HT1080 (cell line): ENCODE measurements at places on chromosomes 5 and 9. TPM values are rescaled to one million over a fixed set of nuclear protein-coding genes. Genes with fewer than 3 reads are reported as not detected.
A peak's percentile ranks its signal among the peaks of the same experiment; 100 is the strongest.

- DNase-seq, result no peak
These were observed 241.8 kb downstream of the GAS1 start for GRCh38 chr9:86705490-86705889.

Gene RAD50
- 10.8 and 12.1 TPM in 2 replicates for total RNA-seq

GRCh38 chr5:5183933-5184332 lies 43.8 kb downstream of the ADAMTS16 start:
- no peak for DNase-seq

Gene BNIP1
- total RNA-seq, result 39.7 and 45.4 TPM in 2 replicates

DNA sequence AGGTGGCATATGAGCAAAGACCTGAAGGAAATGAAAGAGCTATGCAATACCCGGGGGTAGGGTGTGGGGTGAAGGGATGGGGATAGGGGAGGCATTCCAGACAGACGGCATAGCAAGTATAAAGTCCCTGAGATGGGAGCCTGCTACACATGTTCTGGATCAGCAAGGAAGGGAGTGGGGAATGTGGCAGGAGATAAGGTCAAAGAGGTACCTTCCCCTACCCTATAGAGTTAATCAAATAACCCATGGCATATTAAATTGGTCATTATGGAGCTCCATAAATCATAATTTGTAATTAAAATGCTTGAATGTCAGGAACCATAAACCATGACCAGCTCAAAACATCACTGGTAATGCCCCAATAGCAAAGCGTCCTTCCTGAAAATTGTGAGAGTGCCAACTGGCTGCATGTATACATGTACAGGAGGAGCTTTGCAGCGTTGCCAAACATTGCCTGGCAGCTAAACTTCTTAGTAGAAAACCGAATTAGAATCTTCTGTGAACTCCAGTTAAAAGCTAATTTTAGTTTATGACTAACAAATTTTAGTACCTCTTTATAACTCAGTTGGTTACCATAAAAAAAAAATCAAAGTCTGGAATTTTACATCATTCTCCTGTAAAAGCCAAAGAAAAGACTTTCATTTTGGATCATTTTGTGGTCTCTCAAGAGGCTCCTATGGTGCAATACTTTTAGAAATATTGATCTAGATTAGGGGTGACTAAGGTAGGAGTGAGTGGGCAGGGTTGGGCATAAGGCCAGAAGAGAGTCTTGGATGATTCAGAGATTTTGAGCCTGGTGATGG lies 4.7 kb downstream of the DNAI1 start:
- peak; percentile 80 for DNase-seq

Gene IL5
- total RNA-seq, result not detected in 2 replicates

GRCh38 chr5:144017119-144017518 lies 153.3 kb downstream of the YIPF5 start:
- no peak for DNase-seq

GRCh38 chr5:157371655-157372471 lies 88.2 kb upstream of the NIPAL4 start:
- DNase-seq, result no peak

Gene ITK
- not detected in 2 replicates for total RNA-seq

GRCh38 chr5:67299231-67299735 lies 102.7 kb upstream of the CD180 start:
- DNase-seq, result no peak

DNA sequence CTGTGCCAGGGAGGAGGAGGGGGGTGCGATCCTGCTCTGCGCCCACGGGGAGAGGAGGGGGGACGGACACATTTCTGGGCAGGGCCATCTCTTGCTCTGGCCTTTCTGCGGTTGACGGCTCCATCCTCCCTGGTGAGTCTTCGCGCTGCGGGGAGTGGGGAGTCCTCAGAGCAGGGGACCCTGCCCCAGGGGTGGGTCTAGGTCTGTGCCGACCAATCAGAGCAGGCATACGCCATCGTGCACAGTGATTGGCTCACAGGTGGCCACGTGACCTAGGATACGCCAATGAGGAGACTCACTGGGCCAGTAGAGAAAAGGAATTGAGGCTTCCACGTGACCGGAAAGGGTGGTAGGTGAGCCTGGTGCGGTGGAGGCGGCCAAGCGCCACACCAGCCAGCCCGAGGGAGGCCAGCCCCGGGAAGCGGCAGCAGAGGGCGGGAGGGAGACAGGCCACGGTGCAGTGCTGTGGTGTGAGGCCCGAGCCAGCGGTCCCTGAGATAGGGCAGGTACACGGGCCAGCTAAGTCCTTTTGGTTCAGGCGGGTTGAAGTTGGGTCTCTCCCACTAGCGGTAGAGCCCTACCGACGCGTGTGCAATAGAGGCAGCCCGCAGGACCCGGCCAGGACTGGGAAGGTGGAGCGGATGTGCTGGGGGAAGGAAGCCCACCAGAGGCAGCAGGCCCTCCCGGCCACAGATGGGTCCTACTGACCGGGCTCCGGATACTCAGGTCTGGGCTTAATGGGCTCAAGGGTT lies 65.2 kb upstream of the RNF130 start:
- DNase-seq, result no peak

DNA sequence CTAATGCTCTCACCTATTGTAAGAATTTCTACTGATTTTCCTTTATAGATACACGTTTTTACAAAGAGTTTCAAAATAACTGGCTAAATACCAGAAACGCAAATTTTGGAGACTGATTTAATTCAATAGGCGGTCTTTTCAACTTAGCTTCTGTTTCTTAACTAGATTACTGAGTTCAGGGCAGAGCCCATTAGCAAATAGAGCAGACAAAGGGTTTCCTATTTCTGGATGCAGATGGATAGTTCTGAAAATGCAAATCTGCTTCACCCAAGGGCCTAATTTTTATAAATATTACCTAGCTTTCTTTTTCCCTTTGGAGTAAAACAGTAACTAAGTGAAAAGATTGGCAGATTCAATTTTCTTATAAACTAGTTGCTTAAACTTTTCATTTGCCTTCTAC lies 13.6 kb upstream of the KIAA1958 start:
- DNase-seq, result no peak

Gene F2R
- total RNA-seq, result 13.2 and 18.6 TPM in 2 replicates

DNA sequence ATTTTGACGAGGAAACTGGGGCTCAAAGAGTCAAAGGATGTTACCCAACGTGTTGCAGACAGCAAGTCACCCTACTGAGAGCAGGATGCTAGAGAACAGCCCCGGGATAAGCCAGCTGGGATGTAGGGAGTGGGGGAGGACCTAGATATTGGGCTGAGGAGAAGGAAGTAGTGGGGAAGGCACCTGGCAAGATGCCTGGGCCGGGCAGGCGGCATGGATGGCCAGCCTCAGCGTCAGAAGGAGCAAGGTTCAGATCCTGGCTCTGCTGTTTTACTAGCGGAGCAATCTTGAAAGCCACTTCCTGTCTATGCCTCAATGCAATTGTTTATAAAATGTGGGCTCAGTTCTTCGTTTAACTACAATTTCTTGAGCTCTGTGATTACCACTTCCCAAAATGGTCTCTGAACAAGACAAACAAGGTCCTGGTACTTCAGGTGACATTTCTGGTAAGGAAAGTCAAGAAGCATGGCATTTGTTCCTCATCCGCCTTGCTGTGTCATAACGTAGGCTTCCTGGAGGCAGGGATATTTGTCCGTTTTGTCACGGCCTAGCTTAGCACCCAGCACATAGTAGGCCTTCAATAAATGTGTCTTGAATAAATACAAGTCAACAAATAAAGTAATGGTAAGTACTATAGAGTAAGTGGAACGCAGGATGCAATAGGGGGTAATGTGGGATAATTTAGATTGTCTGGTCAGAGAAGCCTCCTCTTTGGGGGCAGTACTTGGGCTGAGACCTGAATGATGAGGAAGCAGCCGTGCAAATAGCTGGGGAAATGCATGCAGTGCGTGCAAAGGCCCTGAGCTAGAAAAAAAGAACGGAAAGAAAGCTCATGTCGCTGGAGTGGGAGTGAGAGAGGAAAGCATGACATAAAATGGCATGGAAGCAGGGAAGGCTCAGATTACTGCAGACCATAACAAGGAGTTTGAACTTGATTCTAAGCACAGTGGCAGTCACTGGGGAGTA lies 70.5 kb downstream of the SMIM23 start:
- peak; percentile 32 for DNase-seq

Gene PCDHGC3
- 36.5 and 44.6 TPM in 2 replicates for total RNA-seq

DNA sequence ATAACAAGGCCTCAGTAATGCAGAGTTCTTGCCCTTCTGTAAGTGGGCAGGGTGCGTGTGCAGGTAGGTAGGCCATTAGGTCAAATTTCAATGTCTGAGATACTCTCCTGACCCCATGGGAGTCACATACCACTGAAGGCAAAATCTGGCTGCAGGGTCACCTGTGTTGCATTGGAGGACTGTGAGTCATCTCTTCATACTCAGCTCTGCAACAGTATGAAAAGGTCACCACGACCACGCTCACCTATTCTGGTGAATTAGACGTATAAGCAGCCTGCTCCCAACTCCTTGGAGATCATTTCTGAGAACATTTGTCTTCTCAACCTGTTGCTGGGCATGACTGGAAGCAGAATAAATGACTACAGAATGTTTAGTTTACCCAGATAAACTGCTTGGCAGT lies 599.8 kb downstream of the PDE4D start:
- no peak for DNase-seq

GRCh38 chr9:124522121-124523098 lies 15.2 kb upstream of the NR5A1 start:
- DNase-seq, result peak; percentile 42

Gene FUT7
- not detected in 2 replicates for total RNA-seq

DNA sequence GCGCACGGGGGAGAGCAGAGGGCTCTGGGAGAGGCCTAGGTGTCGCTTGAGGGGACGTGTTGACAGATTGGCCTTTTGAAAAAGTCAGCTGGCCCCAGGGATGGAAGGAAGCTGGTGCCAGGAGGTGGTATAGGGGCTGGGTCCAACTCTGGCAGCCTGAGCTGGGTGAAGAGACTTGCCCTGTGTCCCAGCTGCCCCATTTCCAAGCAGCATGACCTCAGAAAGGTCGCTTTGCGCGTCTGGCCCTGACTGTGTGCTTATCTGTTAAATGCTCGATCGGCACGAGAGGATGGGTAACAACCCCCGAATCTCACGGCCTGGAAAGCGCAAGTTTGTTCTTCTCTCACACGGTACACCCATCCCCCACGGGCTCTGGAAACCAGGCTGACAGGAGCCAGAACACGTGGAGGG lies 31.2 kb upstream of the LAMC3 start:
- DNase-seq, result no peak

DNA sequence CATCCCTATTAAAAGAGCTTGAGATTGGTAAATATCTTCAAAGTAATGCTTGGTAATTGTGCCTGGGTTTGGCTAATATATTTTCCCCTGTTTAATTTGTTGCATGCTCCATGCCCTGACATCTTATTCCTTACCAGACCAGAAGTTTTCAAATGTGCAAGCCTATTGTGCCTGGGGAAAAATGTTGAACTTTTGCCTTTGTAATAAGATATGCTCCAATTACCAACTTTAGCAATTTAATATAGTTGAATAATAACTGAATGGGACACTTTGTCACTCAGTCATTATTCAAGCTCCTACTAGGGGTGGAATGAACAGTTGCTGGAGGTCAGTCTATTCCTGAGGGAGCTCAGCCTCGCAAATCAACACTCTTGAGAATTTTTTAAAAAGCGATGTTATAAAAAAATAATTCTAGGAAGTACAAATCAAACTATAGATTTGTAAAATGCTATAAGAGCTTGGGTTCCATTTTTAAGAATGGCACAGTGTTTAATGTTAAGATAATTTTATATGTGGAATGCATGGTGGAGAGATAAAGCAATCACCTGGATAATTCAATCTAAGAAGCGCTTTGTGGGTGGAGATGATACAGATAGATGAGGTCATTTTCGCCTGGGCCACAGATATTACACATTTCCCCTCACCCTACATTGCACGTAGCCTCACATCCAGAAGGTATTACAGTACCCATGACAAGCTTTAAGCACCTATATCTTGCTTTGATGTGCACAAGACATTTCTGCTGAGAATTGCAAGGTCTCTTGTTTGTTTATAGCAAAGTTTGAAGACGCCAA lies 231.8 kb downstream of the PIK3R1 start:
- DNase-seq, result no peak

Gene CD74
- total RNA-seq, result 0.17 and 1.2 TPM in 2 replicates

DNA sequence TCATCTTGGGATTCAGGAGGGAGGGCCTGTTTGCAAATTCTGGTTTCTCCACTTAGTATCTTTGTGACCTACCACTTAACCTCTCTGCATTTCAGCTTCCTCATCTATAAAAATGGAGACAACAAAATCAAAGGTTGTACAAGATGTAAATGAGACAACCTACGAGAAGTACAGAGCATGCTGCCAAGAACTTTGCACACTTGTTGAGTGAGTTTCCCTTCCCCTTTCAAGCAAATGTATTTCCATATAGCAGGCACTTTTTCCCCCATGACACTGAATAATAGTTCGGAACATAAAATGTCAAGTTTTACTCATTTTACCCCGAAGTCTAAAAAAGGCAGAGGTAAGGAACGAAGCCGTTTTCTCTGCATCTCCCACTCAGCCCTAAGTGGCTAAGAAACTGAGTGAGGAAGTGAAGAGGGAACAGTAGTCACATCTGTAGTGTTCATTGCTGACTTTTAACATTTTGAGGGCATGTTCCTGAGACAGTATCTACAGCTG lies 159.0 kb downstream of the TLE1 start:
- no peak for DNase-seq

Gene ZNF366
- total RNA-seq, result not detected in 2 replicates

GRCh38 chr5:168390491-168390890 lies 95.8 kb upstream of the RARS1 start:
- no peak for DNase-seq
